ENCODE measurements at places on chromosomes 11 and 22. TPM values are rescaled to one million over a fixed set of nuclear protein-coding genes. Genes with fewer than 3 reads are reported as not detected.

DNA sequence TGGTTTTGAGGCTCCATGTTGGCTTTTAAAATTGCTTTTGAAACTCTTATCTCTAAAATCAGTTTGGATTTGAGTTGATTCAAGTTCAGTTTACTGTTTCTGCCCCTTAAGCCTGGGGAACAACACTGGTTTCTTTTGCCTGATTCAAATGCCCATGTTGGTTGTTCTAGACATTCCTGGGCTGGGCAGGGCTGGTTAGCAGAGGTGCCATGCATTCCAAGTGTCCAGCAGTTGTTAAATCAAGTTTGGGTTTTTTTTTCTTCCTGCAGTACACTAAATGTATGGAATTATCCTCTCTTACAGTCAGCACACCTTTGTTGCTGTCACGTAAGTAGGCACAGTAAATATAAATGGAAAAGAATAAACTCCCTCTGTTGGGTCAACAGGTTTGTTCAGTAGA, 67.2 kb upstream of the MTMR2 start:
- peak overlapping the region; percentile 35 for H3K4me3 ChIP-seq
- peaks cover 50% of the 10 kb centered on the region for H3K36me3 ChIP-seq
- peaks cover 41% of the 10 kb centered on the region for H3K4me1 ChIP-seq
- DNase-seq, result peak; percentile 28

- H3K27me3 ChIP-seq, result no peaks in the 10 kb centered on the region
- peak overlapping the region; percentile 71 for H3K4me3 ChIP-seq
- peaks cover 32% of the 10 kb centered on the region for H3K36me3 ChIP-seq
Measured at GRCh38 chr11:96112192-96113128, 188.6 kb upstream of the MTMR2 start.

GRCh38 chr11:60871378-60872061, 4.2 kb downstream of the ZP1 start:
- no peak overlapping the region for H3K27ac ChIP-seq
- H3K27me3 ChIP-seq, result peaks cover 5% of the 10 kb centered on the region
- H3K36me3 ChIP-seq, result no peaks in the 10 kb centered on the region
- DNase-seq, result peak; percentile 32
- H3K4me3 ChIP-seq, result no peak overlapping the region

GRCh38 chr22:44537467-44537866, 39.4 kb upstream of the RTL6 start:
- peaks cover 6% of the 10 kb centered on the region for H3K4me1 ChIP-seq
- no peak overlapping the region for H3K27ac ChIP-seq
- H3K36me3 ChIP-seq, result no peaks in the 10 kb centered on the region
- peaks cover 43% of the 10 kb centered on the region for H3K27me3 ChIP-seq
- no peak overlapping the region for H3K4me3 ChIP-seq
- no peak for DNase-seq

DNA sequence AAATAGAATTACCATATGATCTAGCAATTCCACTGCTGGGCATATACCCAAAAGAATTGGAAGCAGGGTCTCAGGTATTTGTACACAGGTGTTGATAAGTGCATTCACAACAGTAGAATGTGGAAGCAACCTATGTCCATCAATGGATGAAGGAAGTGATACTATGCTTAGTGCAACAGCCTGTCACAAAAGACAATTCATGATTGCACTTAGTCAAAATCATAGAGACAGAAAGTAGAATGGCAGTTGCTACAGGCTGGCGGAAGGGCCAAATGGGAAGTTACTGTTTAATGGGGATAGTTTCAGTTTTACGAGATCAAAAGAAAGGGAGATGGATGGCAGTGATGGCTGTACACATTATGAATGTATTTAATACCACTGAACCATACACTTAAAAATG, 42.0 kb downstream of the SGSM3 start:
- H3K4me3 ChIP-seq, result no peak overlapping the region
- H3K36me3 ChIP-seq, result peaks cover 25% of the 10 kb centered on the region
- DNase-seq, result no peak
- H3K27ac ChIP-seq, result no peak overlapping the region
- H3K4me1 ChIP-seq, result peaks cover 17% of the 10 kb centered on the region
- peaks cover 11% of the 10 kb centered on the region for H3K27me3 ChIP-seq

SAA1 gene
- total RNA-seq, result 0.50 TPM

GRCh38 chr22:31178859-31179258, 18.9 kb downstream of the RNF185 start:
- no peak for DNase-seq
- no peak overlapping the region for H3K4me3 ChIP-seq
- H3K4me1 ChIP-seq, result peaks cover 41% of the 10 kb centered on the region
- peak overlapping the region; percentile 86 for H3K27ac ChIP-seq
- peaks cover 12% of the 10 kb centered on the region for H3K36me3 ChIP-seq

DNA sequence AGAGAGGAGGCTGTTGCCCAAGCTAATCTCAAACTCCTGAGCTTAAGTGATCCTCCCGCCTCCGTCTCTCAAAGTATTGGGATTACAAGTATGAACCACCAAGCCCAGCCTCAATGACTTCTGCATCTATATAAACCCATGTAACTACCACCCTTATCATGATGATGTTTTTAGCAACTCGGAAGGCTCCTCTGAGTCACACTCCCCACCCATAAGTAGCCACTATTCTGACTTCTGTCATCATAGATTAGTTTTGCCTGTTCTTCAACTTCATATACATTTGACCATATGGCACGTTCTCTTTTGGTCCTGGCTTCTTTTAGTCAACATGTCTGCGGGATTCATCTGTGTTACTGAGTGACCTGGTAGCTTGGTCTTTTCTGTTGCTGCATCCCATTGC, 6.4 kb upstream of the FOSL1 start:
- H3K27me3 ChIP-seq, result peaks cover 1% of the 10 kb centered on the region
- no peak for DNase-seq
- H3K4me3 ChIP-seq, result no peak overlapping the region
- H3K4me1 ChIP-seq, result peaks cover 69% of the 10 kb centered on the region
- H3K27ac ChIP-seq, result no peak overlapping the region

GRCh38 chr11:107598225-107599139, 7.5 kb downstream of the ELMOD1 start:
- H3K27ac ChIP-seq, result no peak overlapping the region
- H3K36me3 ChIP-seq, result no peaks in the 10 kb centered on the region
- peak; percentile 27 for DNase-seq
- no peaks in the 10 kb centered on the region for H3K4me1 ChIP-seq

DNA sequence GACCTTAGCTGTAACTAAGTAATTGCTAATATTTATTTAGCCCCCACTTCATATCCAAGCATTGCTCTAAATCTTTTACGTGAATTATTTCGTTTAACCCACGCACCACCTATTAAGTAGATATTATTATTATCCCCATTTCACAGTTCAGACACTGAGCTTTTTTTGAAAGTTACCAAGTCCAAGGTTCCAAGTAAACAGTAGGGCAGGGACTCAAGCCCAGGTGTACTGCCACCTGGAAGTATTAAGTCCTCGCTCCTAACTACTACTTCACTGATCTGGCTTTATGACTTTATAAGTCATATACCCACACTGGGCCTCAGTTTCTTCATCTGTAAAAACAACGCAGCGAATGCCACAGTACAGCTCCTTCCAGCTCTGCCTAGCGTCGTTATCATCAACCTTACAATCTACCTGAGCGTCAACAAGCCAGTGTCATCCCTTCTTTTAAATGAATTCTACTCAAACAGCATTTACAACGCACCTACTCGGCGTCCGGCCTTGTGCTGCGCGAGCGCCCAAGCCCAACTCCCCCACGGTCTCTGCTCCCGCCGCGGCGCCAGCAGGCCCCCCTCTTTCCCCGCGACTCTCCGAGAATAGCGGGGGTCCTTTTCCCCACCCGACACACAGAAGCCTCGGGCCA, 624 bp downstream of the TMEM41B start:
- H3K36me3 ChIP-seq, result peaks cover 18% of the 10 kb centered on the region
- peaks cover 39% of the 10 kb centered on the region for H3K4me1 ChIP-seq
- H3K27ac ChIP-seq, result peak overlapping the region; percentile 93
- H3K27me3 ChIP-seq, result no peaks in the 10 kb centered on the region

DNA sequence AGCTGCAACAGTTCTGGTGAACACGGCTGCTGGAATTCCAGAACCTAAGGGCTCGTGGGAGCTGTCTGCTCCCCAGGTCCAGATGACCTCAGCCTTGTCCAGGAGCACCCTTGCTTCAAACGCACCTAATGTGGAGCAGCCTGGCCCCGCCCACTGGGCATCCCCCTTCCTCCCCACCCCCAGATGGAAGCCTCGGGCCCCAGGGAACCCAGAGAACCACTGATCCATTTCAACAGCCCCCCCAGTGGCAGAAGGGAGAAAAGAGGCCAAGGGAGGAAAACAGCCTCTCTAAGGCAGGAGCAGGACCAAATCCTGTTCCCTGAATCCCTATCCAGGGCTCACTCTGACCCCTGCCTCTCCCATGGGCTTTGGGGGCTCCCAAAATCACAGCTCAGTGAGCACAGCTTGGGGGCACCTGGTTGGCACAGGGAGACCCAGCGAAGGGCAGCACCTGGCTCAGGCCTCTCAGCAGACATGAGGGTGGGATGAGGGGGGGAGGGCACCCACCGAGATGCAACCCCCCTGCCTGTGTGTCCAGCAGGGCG, 1.2 kb downstream of the CYTH4 start:
- peaks cover 21% of the 10 kb centered on the region for H3K27me3 ChIP-seq
- H3K27ac ChIP-seq, result no peak overlapping the region
- peaks cover 13% of the 10 kb centered on the region for H3K4me1 ChIP-seq
- H3K4me3 ChIP-seq, result no peak overlapping the region
- DNase-seq, result no peak

PANX2 gene
- total RNA-seq, result 1.5 TPM

GRCh38 chr22:37146507-37147180, 3.1 kb downstream of the IL2RB start:
- no peaks in the 10 kb centered on the region for H3K4me1 ChIP-seq
- H3K27ac ChIP-seq, result no peak overlapping the region
- H3K4me3 ChIP-seq, result no peak overlapping the region
- no peak for DNase-seq
- no peaks in the 10 kb centered on the region for H3K36me3 ChIP-seq

MUC15 gene
- not detected for total RNA-seq

- H3K4me3 ChIP-seq, result no peak overlapping the region
- H3K27me3 ChIP-seq, result peaks cover 23% of the 10 kb centered on the region
- no peak for DNase-seq
- no peaks in the 10 kb centered on the region for H3K36me3 ChIP-seq
- H3K27ac ChIP-seq, result no peak overlapping the region
Measured at GRCh38 chr11:34360046-34360445, 2.2 kb upstream of the ABTB2 start.

GRCh38 chr11:44988981-44989635, 38.4 kb upstream of the TP53I11 start:
- H3K4me1 ChIP-seq, result no peaks in the 10 kb centered on the region
- no peak overlapping the region for H3K4me3 ChIP-seq
- DNase-seq, result no peak
- no peaks in the 10 kb centered on the region for H3K36me3 ChIP-seq

ACRV1 gene
- total RNA-seq, result not detected

GRCh38 chr11:126857860-126858808, 142.4 kb downstream of the KIRREL3 start:
- no peak for DNase-seq
- peaks cover 25% of the 10 kb centered on the region for H3K36me3 ChIP-seq
- peaks cover 22% of the 10 kb centered on the region for H3K4me1 ChIP-seq
- no peak overlapping the region for H3K4me3 ChIP-seq
- no peak overlapping the region for H3K27ac ChIP-seq
- H3K27me3 ChIP-seq, result peaks cover 1% of the 10 kb centered on the region

HEPHL1 gene
- total RNA-seq, result not detected

NELL1 gene
- not detected for total RNA-seq

LRRN4CL gene
- 1.8 TPM for total RNA-seq

- peak overlapping the region; percentile 97 for H3K27ac ChIP-seq
- H3K36me3 ChIP-seq, result peaks cover 35% of the 10 kb centered on the region
- H3K4me1 ChIP-seq, result peaks cover 89% of the 10 kb centered on the region
Measured at GRCh38 chr11:27933992-27934829, 173.7 kb downstream of the KIF18A start.

DNA sequence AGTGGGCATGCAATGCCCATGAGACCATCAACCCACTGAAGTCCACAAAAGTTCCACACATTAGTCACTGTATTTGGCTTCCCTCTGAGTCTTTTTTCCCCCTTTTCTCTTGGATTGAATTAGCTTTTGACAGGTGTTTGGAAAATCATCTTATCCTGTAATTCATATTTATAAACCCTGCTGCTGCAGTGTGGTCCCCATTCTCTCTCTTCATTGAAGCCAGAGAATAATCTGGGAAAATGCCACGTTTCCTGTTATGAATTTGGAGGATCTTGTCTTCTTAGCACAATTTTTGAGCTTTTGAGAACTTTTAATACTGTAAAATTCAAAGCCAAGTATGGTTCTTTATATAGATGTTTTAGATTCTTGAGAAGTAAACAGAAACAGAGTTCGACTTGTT, 84.8 kb downstream of the UVRAG start:
- H3K4me1 ChIP-seq, result peaks cover 5% of the 10 kb centered on the region
- H3K27ac ChIP-seq, result no peak overlapping the region
- H3K4me3 ChIP-seq, result no peak overlapping the region
- no peak for DNase-seq
- H3K27me3 ChIP-seq, result no peaks in the 10 kb centered on the region

- DNase-seq, result no peak
- H3K4me3 ChIP-seq, result no peak overlapping the region
- H3K36me3 ChIP-seq, result no peaks in the 10 kb centered on the region
Measured at GRCh38 chr11:420054-420910, 5.5 kb upstream of the SIGIRR start.

TRPT1 gene
- 49.0 TPM for total RNA-seq

GRCh38 chr22:50329236-50329635, 2.4 kb upstream of the DENND6B start:
- peak; percentile 77 for DNase-seq
- H3K36me3 ChIP-seq, result peaks cover 4% of the 10 kb centered on the region
- no peaks in the 10 kb centered on the region for H3K27me3 ChIP-seq
- no peak overlapping the region for H3K27ac ChIP-seq
- H3K4me3 ChIP-seq, result no peak overlapping the region

DNA sequence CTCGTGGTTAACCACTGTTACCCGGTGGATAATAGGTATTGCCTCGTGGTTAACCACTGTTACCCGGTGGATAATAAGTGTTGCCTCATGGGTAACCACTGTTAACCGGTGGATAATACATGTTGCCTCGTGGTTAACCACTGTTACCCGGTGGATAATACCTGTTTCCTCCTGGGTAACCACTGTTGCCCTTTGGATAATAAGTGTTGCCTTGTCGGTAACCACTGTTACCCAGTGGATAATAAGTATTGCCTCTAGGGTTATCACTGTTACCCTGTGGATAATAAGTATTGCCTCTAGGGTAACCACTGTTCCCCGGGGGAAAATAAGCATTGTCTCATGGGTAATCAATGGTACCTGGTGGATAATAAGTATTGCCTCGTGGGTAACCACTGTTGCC, 15.0 kb upstream of the NXPE4 start:
- no peaks in the 10 kb centered on the region for H3K4me1 ChIP-seq
- no peak overlapping the region for H3K27ac ChIP-seq
- no peaks in the 10 kb centered on the region for H3K36me3 ChIP-seq
- no peak for DNase-seq
